ENCODE measurements at places on chromosomes 12 and 14. TPM values are rescaled to one million over a fixed set of nuclear protein-coding genes. Genes with fewer than 3 reads are reported as not detected.

GRCh38 chr12:7666595-7666994 lies 887 bp upstream of the APOBEC1 start:
- no peaks in the 10 kb centered on the region for H3K36me3 ChIP-seq
- DNase-seq, result no peak
- peaks cover 9% of the 10 kb centered on the region for H3K27me3 ChIP-seq
- H3K27ac ChIP-seq, result no peak overlapping the region
- no peak overlapping the region for H3K4me3 ChIP-seq

Gene LBHD2
- total RNA-seq, result not detected

DNA sequence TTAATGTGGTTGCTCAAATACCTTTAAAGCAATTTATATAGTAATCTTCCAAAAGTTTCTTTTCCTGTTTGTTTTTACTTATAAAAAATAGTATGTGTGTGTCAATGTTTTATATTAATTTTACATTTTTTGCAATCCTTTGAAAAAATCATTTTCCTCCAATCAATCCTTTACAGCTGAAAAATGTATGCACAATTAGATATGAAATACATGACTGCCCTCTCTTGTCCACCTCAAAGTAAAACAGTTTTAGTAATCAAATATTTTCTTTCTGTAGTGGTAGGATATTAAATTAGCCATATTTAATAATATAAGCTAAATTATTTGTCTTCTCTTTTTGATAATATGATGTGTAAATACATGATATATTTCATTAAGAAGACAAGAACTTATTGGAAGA lies 269.9 kb downstream of the ADAMTS20 start:
- no peak overlapping the region for H3K4me3 ChIP-seq
- no peaks in the 10 kb centered on the region for H3K27me3 ChIP-seq
- DNase-seq, result no peak
- no peak overlapping the region for H3K27ac ChIP-seq
- no peaks in the 10 kb centered on the region for H3K36me3 ChIP-seq
- H3K4me1 ChIP-seq, result peaks cover 4% of the 10 kb centered on the region

Gene SIRT4
- total RNA-seq, result 3.8 TPM

- peaks cover 15% of the 10 kb centered on the region for H3K4me1 ChIP-seq
- H3K4me3 ChIP-seq, result no peak overlapping the region
- H3K27me3 ChIP-seq, result no peaks in the 10 kb centered on the region
Measured at GRCh38 chr12:47269916-47270315, 190.2 kb upstream of the AMIGO2 start.
